Right lobe of liver (tissue), 6 donors: ENCODE measurements at places on chromosomes 2 and 18.

DNA sequence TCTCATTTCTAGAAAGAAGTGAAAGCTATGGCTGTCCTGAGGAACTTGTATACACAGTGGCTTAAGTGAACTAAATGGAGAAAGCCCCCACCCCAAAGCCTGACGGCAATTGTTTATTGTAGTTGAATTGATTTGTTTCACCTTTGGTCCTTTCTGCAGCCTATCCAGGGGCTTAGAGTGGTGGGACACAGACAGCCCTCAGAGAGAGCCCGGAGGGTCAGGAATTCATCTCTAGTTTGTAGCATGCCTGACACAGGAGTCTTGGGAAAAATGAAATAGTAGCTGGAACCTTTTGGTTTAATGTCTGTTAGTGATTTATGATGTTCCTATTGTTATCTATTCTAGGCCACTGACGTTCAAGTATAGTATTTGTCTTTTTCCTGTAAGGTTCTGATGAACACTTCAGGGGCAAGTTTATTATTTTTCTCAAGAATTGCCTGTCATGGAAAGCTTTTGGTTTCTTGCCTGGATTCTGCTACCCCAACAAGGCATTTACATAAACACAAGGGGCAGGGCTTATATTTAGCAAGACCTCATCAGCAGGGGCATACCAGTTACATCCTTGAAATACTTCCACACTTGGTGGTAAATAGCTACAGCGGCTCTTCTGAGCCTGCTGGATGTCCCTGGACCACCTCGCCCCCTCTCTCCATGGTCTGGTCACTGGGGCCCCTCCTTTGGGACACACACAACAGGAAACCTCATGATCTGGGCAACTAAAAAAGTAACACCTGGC, 44.4 kb downstream of the KCNE4 start:
- H3K36me3 ChIP-seq = no peaks in the 10 kb centered on the region
- H3K4me3 ChIP-seq = no peak overlapping the region
- no peak overlapping the region for H3K27ac ChIP-seq
- no peak for DNase-seq
- no peaks in the 10 kb centered on the region for H3K4me1 ChIP-seq

DNA sequence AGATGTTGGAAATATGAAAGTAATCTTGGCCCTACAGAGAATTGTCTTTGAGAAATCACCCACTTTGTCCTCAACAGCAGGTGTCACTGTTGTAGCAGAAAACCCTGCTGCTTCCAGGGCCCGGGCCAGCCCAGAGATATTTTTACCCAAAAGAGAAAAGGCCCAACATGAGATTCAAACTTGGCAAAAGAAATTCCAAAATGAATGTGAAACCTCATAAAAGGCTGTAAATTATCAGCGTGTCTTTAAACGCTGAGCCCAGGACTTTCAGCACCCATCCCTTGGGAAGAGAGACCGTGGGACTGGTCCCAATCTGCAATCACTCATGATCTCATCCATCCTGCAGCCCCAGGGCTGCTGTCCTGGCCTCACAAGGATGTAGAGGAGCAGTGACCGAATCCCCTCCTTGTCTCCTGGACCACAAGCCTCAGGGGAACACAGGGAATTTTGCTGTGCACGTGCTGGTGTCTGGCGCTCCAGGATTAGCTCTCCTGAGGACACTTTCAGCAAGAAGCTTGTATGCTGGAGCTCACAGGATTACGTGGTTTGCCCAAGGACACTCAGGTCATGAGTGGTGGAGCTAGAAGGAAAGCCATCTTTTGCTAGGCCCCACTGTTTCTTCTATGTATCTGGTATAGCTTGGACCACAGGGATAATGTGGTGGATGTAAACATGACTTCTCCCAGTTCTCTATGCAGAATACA, 202.1 kb downstream of the RNF144A start:
- H3K4me1 ChIP-seq = no peaks in the 10 kb centered on the region
- no peaks in the 10 kb centered on the region for H3K36me3 ChIP-seq
- H3K27me3 ChIP-seq = no peaks in the 10 kb centered on the region
- H3K4me3 ChIP-seq = no peak overlapping the region
- no peak for DNase-seq
- no peak overlapping the region for H3K27ac ChIP-seq

DNA sequence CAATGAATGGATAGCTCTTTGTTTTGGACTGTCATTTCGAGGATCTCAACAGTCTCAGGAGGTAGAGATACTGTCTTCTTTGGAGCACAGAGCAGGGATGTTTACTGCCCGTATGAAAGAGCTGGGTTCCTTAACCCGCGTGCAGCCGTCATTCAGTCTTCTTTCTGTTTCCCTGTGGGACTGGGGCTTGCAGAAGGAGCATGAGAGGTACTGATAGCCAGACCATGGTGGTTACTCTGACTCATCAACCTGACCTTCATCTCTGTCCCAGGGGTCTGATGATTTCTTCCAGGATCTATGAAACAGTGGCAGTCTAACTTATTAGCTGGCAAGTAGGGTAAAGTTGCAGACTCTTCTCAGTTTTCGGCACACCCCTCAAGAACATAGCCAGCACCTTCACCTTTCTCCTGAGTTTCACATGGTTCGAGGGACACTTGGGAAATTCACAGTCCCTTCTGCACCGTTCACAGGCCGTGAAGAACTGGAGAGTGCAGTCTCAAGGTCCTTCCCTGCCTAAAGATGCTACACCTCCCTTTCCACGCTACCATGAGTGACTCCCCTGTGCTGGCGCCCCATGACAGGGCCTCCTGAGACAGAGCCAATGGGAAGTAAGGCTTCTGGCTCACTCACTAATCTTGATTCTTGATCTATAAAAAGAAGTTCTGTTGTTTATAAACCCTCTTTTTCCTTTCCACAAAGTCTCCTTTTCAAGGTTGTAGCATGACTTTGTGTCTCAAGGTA, 226.2 kb downstream of the MC4R start:
- DNase-seq = no peak
- H3K4me1 ChIP-seq = no peaks in the 10 kb centered on the region
- no peaks in the 10 kb centered on the region for H3K36me3 ChIP-seq
- H3K27me3 ChIP-seq = no peaks in the 10 kb centered on the region
- H3K27ac ChIP-seq = no peak overlapping the region

GRCh38 chr2:189152483-189152882, 27.1 kb downstream of the COL5A2 start:
- DNase-seq = no peak
- H3K27me3 ChIP-seq = no peaks in the 10 kb centered on the region
- H3K4me1 ChIP-seq = peaks cover 4% of the 10 kb centered on the region
- H3K27ac ChIP-seq = no peak overlapping the region
- no peak overlapping the region for H3K4me3 ChIP-seq
